ENCODE measurements at places on chromosomes 12 and 14.

DNA sequence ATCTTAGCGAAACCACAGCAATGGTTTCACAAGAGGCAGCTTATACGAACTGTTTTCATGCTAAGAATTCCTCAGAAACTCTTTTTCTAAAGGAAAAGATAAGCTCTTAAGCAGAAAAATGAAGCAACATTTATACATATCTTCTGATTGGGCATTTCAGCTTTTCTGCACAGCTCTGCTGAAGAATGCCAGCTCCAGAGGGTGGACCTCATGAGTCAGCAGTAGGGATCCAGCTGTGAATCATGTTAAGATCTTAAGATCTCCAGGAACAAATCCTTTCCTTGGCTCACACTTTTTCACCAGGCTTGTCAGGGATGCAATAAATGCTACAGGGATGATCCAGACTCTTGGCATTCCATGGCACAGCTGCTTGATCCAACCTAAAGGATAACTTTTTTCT, 477.1 kb upstream of the CCDC196 start:
- DNase-seq, result no peak

DNA sequence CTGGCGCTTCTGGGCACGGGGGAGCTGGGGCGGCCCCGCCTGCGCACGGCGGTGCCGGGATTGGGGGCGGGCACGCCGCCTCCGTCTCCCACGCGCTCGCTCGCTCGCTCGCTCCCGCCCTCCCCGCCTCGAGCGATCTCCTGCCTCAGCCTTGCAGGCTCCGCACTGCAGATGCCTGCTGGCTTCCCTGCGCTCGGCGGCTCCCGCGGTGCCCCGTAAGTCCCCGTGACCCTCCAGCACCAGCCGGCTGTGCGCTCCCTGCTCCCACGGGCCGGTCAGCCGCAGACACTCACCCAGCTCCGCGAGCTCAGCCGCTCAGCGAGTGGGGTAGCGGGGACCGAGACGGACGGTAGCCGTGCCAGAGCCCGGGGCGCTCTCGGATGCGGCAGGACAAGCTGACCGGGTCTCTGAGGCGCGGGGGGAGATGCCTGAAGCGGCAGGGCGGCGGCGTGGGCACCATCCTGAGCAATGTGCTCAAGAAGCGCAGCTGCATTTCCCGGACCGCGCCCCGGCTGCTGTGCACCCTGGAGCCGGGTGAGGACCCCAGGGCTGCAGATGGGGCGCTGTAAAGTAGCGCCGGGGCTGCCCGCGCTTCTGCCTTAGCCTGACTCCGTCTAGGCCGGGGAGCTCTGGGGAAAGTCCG, at the start of gene TBC1D30:
TBC1D30 (plus strand) TSS at position 148 of the 643 bp plus-strand sequence; CDS start at position 381, 233 bp downstream.
- no peak for DNase-seq

- no peak for DNase-seq
Measured at GRCh38 chr12:87444039-87444438, 585.2 kb downstream of the C12orf50 start.

GRCh38 chr12:21308785-21309184, 25.9 kb downstream of the SLCO1A2 start:
- DNase-seq, result no peak

DNA sequence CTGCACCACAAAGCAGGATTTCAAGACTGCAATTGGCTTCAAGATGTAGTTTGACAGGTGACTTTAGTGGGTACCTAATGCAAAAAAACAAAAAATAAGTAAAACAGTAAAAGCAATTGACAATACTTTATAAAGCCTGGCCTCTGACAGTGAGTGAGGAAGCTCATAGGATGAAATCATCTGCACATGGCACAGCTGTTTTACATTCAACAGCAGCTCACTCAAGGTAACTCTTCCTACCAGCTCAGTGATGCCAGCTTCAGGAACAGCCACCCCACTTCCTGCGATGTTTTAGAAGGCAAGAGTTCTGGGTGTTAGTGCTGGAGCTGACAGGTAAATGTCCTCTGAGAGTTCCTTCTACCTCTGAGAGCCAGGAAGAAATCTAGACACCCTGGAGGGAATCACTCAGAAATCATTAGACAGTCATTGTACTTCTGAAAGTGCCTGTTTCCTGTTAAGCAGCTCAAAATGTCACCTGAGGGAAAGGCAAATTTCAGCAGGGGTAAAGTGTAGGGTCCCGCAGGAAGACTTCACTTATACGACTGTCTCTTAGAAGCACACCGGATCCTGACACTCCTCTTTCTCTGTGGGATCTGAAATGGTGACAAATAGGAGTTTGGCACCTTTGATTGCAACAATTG, 99.9 kb downstream of the FOXN3 start:
- DNase-seq, result no peak

- DNase-seq, result no peak
Measured at GRCh38 chr12:122949405-122949804, 16.9 kb downstream of the ABCB9 start.

DNA sequence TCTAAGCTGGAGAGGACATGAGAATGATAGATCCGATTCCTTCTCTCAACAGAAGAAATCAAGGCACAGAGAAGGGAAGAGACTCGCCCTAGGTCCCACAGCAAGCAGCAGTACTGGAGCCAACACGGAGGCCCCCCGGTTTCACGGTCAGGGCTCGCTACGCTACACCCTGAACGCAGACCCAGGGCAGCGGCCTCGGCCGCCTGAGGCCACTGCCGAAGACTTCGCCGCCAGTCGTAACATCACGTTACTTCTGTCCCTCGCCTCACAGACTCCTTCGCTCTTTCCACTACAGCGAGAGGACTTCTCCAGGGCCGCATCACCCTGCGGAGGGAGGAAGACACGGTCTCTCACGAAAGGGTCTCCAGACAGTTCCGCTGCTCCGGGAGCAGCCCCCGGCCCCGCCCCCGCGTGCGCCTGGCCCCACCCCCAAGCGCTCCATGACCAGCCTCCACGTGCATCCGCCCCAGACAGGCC, 411 bp upstream of the DCAF4 start:
- DNase-seq, result no peak

DNA sequence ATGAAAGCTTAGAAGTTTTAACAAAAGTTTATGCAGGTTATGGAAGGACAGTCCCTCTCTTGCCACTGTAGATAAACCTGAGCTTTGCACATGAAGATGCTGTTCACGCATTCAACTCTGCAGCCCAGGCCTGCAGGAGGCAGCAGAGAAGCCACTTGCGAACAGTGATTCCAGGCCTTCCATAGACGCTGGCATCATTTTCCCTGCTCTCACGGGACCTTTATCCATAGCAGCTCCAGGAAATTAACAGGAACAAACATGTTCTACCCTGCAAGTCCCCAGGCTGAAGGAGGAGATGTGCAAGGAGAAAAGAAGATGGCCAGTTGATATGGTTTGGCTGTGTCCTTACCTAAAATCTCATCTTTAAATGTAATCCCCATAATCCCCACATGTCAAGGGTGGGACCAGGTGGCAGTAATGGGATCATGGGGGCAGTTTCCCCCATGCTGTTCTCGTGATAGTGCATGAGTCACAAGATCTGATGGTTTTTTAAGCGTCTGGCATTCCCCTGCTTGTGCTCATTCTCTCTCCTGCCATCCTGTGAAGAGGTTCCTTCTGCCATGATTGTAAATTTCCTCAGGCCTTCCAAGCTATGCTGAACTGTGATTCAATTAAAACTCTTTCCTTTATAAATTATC, 2.0 kb downstream of the ERP27 start:
- no peak for DNase-seq

GRCh38 chr14:64604001-64604400, 54.2 kb downstream of the PPP1R36 start:
- DNase-seq, result no peak

DNA sequence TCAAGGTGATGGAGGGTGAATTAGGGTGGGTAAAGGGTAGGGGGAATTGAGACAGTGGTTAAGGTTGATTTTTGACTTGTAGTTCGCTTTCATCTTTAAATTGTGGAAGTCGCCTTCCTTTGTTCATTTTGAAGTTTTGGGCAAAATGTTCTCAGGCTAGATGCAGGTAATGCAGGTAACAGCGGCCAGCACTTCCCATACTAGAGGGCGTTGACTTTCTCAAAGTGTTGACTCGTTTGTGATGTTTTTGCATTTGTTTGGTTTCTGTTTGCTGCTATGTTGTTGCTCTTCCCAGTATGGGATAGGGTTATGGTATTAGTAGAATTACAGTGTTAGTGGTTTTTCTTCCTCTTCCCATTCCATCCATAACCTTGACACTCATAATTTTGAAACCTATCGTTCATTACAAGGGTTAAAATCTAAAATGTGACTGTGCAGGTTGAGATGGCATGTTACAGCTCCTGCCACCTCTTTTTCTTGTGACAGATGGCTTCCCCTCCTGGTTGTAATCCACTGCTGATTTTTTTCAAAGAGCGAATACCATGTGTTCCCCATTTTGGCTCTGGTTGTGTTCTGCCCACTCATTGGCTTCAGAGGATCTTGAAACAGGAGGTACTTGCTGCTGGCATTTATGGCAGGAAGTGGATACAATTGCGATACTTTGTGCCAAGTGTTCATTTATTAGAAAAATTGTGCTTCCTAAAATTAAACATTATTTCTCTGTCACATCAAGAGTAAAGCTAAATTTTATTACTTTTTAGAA, 57.1 kb downstream of the ERC1 start:
- DNase-seq, result no peak

DNA sequence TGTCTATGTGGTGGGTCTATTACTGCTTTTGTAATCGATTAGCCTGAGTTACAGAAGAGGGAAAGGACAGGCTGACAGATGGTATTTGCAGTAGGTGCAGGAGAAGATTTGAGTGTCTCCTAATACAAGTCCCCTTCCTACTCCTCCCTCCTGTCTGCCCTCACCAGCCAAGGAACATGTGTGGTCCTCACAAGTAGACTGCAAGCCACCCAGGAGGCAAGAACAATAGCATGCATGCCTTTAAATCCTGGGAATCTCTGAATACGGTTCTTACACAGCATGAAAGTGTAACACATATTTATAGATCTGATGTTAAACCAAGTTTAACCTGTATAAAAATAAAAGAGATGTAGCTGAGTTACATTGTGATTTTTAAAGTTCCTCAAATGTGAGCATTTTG, 117.0 kb downstream of the PTCSC3 start:
- no peak for DNase-seq

DNA sequence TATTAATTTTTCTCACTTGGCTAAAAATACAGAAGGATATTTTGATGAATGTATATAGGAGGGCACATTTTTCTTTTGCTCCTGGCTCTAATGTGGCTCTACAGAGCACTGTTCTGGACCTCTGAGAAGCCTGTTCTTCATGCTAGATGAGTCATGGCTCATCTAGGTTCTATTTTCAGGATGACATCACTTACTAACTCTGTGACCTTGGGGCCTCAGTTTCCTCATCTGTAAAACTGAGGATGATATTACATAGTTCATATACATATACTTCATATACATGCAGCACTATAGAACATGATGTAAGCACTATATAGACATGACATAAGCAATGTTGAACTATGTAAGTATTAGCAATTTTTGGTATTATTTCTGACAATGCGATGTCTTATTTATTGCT, 35.8 kb downstream of the SOCS2 start:
- no peak for DNase-seq

DNA sequence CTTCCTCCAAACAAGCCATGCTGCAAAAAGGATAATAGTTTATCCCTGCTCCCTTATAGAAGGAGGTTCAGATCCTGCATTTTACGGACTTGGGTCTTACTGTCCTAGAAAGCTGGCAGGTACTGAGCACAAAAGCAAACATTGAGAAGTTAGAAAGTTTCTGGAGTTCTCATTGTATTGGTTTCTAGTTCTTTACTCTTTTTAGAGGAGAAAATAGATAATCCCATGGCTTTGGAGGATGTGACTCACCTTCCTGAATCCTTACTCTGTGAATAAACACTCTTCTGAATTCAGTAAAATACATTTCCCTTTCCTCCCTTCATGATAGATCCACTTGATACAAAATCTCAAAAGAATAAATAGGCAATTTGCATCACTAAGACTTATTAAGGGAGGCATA, 188.9 kb downstream of the NPAS3 start:
- DNase-seq, result no peak

DNA sequence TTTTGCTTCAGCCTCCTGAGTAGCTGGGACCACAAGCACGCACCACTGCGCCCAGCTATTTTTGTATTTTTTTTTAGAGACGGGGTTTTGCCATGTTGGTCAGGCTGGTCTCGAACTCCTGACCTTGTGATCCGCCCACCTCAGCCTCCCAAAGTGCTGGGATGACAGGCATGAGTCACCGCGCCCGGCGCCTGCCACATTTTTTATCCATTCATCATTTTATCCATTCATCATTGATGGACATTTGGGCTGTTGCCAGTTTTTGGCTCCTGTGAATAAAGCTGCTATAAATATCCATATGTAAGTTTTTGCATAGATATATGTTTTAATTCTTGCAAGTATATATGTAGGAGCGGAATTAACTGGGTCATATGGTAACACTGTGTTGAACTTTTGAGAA, 79.5 kb downstream of the DAAM1 start:
- DNase-seq, result no peak

- DNase-seq, result no peak
Measured at GRCh38 chr14:58992935-58993334, 195.5 kb upstream of the DAAM1 start.

GRCh38 chr14:71108398-71109119, 201.3 kb downstream of the PCNX1 start:
- no peak for DNase-seq

DNA sequence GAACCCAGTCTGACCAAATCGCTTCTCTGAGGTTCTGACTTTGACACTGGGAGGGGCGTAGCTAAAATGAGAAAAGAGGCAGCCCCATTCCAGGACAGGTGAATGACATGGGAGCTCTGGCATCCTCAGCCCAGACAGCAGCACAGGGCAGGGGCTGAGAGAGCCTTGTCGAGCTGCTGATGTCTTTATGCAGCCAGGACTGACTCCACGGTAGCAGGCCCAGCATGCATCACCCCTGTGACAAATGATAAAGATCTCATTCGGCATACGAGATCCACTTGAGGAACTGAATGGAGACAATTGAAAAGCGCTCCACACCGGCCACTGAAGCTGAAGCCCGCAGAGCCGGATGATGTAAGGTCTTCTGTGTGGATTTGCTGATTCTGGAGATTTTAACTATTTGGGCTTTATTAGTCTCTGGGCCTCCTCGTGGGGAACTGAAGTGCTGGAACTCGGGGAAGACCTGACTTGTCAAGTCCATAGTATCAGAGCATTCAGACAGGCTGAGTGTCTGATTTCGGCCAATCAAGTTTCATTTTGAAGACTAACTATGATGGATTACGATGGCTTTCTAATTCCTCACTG, 56.9 kb upstream of the MAP1LC3B2 start:
- DNase-seq, result no peak
